ENCODE measurements at places on chromosomes 3 and 15. TPM values are rescaled to one million over a fixed set of nuclear protein-coding genes. Genes with fewer than 3 reads are reported as not detected.

The CHAC1 gene
- total RNA-seq = 3.9 TPM

The FANCI gene
- 7.0 TPM for total RNA-seq

The LRRC49 gene
- 9.7 TPM for total RNA-seq

The ADAMTS7 gene
- 6.7 TPM for total RNA-seq

The RETNLB gene
- total RNA-seq = not detected

The CTXN2 gene
- not detected for total RNA-seq

The ANKRD34C gene
- total RNA-seq = 0.14 TPM

The GNAT1 gene
- total RNA-seq = not detected

The CCR1 gene
- total RNA-seq = 23.7 TPM

The GUCA1C gene
- not detected for total RNA-seq

The SIDT1 gene
- total RNA-seq = 2.1 TPM

The CYP1A2 gene
- total RNA-seq = not detected

The GOLGA8T gene
- not detected for total RNA-seq

The SERF2 gene
- total RNA-seq = 618 TPM

The WDR49 gene
- 3.4 TPM for total RNA-seq

The SNX33 gene
- 30.9 TPM for total RNA-seq

The CCNB2 gene
- total RNA-seq = 0.24 TPM

Measured in posterior vena cava (tissue), 2 donors.